ENCODE measurements at places on chromosomes 5 and 9.
A peak's percentile ranks its signal among the peaks of the same experiment; 100 is the strongest.

DNA sequence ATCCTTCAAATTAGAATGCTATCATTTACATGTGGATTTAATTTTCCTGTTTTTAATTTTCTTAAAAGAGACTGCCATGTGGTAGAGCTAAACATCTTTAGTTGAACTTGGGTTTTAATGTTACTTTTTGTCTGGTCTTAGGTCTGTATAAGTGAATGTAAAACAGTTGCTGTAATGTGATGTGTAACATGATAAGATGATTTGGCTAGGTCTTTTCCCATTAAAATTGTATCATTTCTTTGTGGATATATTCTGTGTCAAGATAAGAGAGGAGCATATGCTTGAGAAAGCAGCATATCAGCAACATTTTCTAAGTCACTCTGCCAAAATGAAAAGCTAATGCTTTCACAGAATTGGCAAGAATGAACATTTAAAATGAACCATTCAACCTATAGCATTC, 18.5 kb downstream of the TMEM167A start:
- DNase-seq, result no peak

DNA sequence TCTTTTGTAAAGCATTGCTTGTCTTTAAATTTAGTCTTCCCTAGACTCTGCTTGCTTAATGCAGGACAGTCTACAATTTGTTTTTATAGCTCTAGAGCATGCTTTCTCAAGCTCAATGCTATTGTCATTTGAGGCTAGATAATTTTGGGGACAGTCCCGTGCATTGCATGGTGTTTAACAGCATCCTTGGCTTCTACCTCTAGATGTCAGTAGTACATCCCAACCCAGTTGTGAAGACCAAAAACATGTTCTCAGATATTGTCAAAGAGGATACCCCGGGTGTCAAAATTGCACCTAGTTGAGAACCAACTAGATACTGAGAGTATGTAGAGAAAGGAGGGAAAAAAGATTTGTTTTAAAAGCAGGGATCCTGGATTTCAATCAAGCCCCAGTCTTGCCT, 277.5 kb downstream of the CEMIP2 start:
- DNase-seq, result no peak

DNA sequence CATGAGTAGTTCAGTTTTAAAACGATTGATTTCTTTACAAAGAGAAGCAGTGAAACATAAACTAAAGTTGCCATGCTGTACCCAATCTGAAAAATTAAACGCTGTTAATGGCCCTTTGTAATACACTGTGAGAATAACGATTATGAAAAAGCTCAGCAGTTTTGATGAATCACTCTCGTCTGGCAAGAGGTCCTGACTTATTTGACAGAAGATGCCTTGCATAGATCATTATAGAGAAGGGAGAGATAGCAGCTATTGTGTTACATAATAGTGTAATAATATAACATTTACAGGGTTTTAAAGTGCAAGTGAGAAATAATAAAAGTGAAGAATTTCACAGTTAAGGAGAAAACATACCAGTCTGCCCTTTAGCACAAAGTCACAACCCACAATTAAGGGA, 361.5 kb upstream of the CDH10 start:
- DNase-seq, result no peak

- DNase-seq, result no peak
Observed at GRCh38 chr5:15533129-15533893, 33.3 kb downstream of the FBXL7 start.

- no peak for DNase-seq
Observed at GRCh38 chr5:151700820-151701219, 14.1 kb upstream of the SPARC start.

GRCh38 chr5:9046756-9047481, 499.0 kb downstream of the SEMA5A start:
- DNase-seq, result no peak

DNA sequence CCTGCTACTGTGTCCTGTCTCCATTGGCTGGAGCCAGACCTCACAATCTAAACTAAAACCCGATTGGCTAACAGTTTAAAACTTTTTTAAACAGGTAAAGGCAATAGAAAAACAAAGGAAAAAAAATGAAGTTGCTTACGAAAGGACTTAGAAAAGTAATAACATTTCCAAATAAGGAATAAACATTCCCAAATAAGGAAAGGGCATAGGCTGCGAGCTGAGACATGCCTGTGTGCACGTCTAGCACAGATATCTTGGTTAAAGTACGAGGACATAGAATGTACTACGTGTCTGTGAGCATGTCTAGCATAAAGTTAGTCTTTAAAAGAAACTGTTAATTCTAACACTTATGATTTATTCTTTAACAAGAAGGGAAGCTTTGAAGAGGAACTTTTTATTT, 15.3 kb upstream of the FAM120A start:
- no peak for DNase-seq

GRCh38 chr9:93431539-93432105, 19.9 kb upstream of the FAM120A start:
- DNase-seq, result no peak

GRCh38 chr5:83925955-83926337, 205.3 kb upstream of the HAPLN1 start:
- no peak for DNase-seq

GRCh38 chr5:168852329-168852728, 273.2 kb upstream of the PANK3 start:
- no peak for DNase-seq

DNA sequence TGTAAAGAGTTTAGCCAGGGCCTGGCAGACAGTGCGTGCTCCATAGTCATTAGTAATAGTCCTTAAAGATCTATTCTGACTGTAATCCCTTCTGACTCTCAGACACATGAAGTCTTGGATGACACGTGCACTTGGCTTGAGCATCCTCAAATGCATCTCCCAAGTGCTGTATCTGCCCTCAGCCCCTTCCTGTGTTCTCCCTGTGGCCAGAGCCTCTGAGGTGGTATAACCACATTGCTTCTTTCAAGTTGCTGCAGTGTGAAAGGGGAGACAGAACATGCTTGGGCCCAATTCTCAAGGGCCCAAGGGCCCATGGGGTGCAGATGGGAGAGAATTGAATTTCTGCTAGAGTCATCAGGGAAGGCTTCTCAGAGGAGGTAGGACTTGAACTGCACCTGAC, 30.1 kb upstream of the HAND1 start:
- DNase-seq, result no peak

DNA sequence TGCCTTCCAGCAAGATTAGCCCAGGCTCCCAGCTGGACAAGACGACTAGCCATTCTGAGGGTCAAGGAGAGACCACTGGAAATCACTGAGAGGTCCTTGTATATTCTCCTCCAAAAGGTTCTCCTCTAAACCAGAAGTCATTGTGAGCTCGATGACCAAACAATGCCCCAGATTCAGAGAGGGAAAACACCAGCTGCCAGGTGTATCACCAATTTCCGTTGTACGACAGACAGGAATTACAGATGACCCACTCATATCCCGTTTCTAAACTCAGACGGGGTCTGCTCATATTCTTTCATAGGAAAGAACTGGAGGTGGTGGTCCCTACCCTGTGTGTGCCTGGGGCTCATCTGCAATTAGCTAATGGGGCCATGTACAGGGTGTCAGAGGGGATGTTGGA, 14.2 kb downstream of the FAXDC2 start:
- DNase-seq, result no peak

DNA sequence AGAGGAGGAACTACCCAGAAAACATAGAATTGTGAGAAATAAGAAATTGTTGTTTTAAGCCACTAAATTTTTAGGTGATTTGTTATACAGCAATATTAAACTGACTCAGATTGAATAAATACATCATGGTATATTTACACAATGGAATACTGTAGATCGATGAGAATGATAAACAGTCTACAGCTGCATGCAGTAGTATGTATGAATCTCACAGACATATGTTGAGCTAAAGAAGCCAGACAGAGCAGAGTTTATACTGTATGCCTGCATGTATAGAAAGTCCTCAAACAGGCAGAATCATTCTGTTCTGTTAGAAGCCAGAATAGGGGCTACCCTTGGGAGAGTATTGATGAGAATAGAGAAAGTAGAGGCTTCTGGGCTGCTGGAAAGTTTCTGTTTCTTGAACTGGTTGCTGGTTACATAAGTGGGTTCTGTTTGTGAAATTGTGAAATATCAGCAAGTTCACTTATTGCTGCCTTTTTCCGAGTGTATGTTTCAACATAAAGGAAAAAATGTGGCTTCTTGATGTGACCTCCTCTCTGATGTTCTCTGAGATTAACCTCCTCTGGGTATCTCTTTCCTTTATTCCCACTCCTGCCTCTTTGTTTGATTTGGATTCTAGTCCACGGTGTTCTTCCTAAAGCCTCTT, 9.6 kb downstream of the KIAA1958 start:
- DNase-seq, result no peak

- no peak for DNase-seq
Observed at GRCh38 chr9:36100532-36100931, 36.0 kb upstream of the GLIPR2 start.

DNA sequence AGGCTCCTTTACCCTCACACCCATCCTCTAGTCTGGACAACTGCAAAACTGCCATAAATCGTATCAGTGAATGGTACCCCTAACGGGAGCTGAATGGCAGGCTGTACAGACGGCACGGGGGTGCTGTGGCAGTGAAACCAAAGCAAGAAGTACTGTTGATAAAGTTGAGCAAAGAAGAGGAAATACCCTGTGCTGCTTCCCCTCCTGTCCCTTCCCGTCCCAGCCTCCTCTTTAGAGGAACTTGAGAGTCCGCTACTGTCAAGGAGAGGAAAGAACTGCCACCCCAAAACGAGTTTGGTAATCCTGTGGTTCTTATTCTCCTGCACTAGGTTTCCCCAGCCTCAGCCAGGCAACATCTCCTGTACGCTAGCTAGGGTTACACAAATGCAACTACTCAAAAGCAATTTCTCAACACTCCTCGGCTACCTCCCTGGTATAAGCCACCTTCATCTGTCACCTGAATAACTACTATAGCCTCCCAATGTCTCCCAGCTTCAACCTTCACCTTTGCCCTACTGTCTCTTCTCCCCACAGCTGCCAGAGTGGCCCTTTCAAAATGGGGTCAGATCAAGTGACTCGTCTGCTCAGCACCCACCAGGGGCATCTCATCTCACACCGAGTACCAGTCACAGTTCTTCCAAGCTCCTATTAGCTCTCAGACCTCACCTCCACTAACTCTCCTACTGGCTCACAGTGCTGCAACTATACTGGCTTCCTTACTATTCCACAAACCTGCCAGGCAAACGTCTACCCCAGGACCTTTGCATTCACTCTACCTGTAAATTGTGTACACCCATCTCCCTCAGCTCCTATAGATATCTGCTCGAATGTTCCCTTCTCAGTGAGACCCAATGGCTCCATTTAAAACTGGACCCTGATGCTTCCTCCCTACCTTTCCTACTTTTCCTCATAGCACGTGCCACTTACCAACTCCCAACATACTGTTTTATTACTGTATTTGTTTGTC, 4.1 kb downstream of the GLRX start:
- DNase-seq, result no peak

GRCh38 chr9:34454571-34455065, 3.8 kb downstream of the FAM219A start:
- no peak for DNase-seq

DNA sequence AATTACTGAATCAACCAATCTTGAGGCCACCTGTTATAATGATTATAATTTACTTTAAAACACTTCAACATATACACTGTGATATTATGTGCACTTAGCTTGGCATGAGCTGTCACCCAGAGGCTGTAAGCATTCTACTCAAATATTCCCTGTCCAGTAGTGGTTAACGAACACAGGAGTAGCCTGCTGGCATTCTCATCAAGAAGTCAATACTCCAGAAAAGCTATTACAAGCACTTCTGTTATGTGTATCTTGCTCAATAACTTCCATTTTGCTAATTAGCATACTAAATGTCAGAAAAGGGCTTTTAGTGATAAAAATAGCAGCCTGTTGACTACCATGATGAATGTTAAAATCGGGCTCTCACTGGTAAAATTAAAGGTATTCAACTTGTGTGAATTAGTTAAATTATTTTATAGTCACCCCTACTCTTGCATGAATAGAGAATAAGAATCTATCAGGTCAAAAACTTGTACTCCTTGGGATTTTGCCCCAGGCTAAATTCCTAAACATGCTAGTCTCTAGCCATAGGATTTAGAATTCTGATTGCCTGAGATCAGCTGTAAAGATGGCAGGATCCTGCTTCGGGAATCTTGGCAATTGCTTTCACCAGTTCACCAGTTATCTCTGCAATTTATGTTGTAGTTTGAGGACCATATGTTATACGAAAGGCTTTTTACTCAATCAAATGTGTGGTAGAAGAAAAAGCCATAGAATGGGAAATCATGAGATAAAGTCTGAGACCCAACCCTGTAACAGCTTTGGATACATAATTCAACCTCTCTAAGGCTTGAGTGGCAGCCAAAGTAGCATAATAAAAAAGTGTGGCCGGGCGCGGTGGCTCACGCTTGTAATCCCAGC, 43.4 kb upstream of the PAM start:
- no peak for DNase-seq

DNA sequence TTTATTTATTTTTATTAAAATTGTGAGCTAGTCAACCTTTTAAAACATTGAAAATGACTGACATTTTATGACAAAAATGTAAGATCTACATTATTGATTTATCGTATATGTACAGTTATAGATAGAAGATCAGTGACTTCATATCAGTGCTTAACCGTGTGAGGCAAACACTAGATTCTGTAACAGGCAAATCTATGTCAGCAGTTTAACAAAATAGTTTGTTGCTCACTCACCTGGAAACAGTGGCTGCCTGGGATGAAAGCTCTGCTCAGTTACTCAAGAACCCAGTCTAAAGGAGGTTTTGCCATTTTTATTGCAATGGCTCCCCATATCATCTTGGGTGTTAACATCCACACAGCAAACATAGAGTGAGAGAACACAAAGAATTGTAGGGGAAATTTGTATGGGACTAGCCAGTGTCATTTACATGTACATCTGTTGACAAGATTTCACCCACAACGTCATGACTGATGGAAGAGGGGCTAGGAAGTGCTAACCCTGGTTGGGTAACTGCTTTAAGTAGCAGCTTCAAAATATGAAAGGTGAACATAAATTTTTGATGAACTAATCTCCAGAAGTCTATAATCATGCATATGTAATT, 49.0 kb downstream of the SGCD start:
- no peak for DNase-seq

GRCh38 chr9:112700085-112700484, 17.8 kb downstream of the INIP start:
- DNase-seq, result no peak

- peak; percentile 14 for DNase-seq
Observed at GRCh38 chr9:104177003-104177611, 83.0 kb downstream of the SMC2 start.

All from NCI-H1694 (cell line).